Upper lobe of left lung (tissue), 6 donors: ENCODE measurements at places on chromosomes 6 and 20.

DNA sequence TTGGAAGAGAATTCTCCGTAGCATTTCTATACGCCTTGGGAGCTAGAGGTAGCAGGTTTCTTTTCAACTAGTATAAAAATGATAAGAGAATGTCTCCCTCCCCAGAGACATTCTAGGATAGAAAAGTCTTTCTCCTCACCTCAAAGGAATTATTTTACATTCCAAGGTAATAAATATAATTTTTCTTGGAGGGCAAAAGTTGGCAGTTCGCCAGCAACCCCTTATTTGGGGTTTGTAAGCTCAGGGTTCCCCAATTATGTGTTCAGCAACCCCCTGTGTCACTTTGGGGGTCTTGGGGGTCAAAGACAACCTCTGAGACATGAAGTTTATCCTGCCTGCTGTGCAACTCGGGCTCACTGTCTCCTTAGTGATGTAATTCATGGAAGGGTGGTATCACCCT, 58.3 kb downstream of the THEMIS start:
- no peak for DNase-seq

- DNase-seq: peak; percentile 44
Observed at GRCh38 chr20:62203378-62204030, 16.6 kb downstream of the HRH3 start.

DNA sequence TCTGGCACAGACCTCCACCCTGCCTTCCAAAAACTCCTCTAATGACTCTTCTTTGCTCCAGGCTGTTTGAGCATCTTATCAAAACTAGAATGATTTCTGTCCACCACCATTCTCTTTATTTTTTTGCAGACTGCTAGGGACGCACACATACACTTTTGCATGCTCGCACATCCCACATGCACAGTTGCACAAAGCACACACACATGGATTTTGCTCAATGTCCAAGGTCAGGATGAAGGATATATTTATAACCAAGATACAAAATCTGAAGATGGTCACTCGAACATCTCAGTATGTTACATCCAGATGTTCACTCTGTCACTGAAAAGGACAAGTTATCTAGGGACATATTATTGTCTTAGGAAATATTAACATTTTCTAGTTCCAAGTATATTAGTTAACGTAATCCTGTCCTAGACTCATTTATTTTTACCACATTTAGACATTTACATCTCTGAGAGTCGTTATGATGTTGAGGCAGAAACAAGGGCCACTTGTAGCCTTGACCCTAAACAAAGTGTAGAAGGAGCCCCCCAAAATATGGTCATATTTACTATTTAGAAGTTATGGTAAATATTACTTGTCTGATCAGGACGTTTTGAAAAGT, 3.4 kb upstream of the SIM1 start:
- no peak for DNase-seq

DNA sequence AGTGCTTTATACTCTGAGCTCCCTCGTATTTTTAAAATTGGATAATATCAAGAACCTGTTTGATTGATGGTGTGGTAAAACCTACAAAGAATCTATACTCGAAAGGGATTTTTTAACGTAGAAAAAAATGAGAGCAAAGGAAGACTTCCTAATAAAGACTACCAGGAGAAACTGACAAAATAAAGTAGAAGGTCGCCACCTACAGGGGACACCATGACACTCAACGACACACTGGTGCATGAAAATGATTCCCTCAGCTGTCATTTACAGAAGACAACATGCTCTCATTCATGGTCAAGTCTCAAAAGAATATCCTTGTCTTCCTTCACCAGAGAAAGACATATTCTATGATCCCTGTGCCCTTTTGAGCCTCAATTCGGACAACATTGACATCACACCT, 10.1 kb upstream of the NHSL1 start:
- DNase-seq: no peak

DNA sequence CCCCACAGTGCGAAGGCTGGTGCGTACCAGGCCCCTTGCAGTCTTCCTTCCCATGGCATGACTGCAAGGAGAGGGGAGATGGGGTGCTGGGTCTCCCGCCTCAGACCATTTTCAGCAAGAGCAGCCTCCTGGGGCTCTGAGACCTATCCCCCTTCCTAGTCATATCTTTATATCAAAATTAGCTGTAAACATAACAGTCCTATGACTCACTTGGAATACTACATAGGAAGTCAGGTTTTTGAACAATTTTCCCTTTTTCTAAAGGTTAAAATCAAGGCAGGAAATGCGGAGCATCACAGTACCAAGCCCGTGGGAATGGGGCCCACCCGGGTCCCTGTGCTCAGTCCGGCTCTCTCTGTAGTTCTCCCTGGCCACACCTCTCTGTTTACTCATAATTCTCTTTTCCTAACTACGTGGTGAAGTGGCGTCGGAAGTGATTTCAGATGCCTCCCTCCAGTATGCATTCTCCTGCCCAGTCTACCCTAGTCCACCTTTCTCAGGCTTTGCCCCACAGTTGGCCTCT, 109.8 kb upstream of the TMEM170B start:
- DNase-seq: no peak

DNA sequence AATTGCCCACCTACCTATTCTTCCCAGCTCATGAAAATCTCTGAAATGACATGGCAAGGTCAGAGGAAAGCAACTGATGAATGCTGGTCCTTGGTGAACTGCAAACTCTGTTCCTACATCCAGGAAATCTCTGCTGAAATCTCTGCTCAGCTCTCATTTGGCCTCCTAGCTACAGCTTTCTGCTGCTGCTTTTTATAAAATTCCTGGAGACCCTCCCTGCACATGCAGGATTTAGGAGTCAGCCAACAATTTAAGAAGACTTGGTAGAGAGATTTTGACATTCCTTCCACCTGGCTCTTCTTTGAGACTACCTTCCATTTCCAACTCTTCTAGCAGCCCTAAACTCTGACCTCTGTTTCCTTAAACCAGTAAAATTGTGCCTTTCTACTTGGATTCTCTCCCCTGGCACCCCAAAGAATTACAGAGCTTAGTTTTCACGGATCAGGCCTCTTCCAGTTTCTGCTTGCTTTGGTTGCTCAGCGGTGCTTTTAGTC, 55.5 kb downstream of the PDE7B start:
- DNase-seq: no peak
